ENCODE measurements at places on chromosomes 1 and 21.

DNA sequence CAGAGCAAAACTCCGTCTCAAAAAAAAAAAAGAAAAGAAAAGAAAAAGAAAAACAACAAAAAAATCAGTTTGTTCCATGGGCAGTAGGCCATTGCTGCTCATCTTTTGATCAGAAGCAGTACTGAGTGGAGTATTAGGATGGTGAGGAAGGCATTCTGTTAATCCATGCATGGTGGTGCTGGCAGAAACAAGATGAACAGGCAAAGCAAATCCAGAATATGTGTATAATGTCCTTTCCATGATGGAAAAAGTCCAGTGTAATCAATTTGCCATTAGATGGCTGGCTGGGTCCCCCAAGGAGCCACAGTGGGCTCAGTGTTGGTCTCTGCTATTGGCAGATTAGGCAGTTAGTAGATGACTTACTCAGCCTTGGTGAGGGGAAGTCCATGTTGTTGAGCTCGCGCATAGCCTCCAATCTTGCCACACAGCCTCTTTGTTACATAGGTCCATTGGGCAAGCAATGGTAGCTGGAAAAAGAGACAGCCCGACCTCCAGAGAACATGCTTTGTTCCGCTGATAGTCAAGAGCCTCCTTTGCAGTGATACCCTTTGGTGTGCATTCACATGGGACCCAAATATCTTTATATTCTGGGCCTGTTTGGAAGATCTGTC, 23.3 kb downstream of the H3-3A start:
- DNase-seq, result no peak

DNA sequence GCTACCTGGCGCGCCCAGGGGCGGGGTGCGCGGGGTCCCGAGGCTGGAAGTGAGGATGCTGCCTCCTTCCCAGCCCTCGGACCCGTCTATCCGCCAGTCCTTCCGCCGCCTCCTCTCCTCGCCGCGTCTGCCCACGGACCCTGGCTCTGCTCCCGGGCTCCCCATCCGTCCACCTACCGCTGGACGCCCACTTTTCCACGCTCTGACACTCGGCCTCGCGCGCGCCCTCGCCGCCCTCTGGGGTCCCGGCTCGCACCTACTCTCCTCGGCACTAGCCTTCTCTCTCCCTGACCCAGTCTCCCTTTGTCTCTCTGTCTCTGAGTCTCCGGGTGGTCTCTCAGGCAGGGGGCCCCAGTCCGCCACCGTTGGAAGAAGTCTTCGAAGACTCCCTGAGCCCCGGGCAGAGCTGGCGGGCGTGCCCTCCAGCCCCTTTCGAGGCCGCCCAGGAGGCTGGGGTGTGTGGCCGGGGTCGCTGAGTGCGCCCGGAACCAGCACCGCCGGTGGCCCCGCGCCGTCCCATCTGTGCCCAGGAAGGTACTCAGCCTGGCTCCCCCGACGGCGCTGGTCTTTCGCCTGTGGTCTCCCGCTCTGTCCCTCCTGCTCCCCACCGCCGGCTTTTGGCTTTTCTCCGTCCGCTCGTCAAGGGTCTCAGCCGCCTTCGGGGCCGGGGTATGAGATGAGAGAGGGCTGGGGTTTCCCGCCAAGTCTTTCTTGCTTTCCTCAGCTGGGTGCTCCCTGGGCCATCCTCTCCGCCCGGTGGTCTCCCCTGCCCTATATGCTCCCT, 610 bp downstream of the DRAXIN start:
- DNase-seq, result no peak

GRCh38 chr1:203888807-203889251, 27.4 kb downstream of the SNRPE start:
- DNase-seq, result no peak

- DNase-seq, result no peak
Measured at GRCh38 chr1:77926561-77927357, 38.3 kb downstream of the NEXN start.

DNA sequence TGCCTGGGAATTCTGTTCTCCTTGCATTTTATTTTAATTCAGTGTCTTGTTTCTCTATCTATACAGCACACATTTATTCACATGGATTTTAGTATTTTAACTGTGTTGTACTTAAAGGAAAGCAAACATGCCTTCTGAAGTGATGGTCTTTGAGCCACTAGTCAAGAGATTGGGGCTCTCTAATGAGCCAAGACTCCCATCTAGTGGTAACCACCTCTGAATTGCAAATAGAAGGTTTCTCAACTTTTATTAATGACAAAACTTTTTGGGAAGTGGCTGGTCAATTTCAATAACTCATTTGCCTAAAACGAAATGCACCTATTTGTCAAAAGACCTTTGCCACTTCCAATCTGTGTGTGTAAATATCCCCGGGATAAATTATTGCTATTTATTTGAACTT, 199.6 kb downstream of the LTN1 start:
- no peak for DNase-seq

DNA sequence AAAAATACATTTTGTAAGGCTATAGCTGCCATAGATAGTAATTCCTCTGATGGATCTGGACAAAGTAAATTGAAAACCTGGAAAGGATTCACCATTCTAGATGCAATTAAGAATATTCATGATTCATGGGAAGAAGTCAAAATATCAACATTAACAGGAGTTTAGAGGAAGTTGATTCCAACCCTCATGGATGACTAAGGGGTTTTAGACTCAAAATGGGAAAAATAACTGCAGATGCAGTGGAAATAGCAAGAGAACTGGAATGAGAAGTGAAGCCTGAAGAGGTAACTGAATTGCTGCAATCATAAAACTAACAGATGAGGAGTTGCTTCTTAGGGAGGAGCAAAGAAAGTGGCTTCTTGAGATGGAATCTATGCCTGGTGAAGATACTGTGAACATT, 230.8 kb downstream of the KCTD3 start:
- DNase-seq, result no peak

GRCh38 chr1:32014199-32014947, 705 bp downstream of the KHDRBS1 start:
- DNase-seq, result peak; percentile 8

GRCh38 chr1:152165286-152166077, 6.5 kb upstream of the RPTN start:
- no peak for DNase-seq

DNA sequence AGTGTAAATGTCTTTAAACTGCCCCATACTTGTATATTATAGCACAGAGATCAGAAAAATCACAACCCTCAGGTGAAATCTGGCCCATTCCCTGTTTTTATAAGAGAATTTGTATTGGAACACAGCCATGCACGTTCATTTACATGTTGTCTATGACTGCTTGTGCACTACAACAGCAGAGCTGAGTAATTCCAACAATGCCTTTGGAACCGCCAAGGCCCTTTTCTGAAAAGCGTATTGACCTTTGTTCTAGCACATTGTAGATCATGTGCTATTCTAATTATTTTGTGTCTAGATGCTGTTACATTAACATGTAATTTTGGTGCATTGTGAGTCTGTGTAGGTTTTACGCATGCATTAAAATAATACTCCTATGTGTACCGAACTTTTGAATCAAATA, 339.6 kb downstream of the CHRM3 start:
- no peak for DNase-seq

GRCh38 chr1:24154215-24154614, 11.3 kb upstream of the IL22RA1 start:
- DNase-seq, result no peak

DNA sequence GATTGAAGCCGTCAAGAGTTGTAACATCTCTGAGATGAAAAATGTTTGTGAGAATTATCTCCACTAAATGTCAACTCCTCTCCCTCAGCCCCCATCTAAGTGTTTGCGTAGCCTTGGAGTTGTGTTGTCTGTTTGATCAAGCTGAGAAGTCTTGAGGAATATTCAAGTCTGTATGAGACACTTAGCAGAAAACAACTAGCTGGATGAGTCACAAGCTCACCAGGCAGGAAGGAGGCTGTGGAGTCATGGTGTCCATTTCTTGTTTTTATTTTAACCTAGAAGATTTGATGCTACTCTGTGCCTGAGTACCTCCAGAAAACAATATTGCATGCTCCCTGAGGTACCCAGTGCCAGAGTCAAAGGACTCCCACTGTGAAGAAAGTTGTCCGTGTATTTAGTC, 211.6 kb upstream of the PLXNA2 start:
- no peak for DNase-seq

- DNase-seq, result no peak
Measured at GRCh38 chr1:9316512-9316911, 23.8 kb downstream of the SPSB1 start.

DNA sequence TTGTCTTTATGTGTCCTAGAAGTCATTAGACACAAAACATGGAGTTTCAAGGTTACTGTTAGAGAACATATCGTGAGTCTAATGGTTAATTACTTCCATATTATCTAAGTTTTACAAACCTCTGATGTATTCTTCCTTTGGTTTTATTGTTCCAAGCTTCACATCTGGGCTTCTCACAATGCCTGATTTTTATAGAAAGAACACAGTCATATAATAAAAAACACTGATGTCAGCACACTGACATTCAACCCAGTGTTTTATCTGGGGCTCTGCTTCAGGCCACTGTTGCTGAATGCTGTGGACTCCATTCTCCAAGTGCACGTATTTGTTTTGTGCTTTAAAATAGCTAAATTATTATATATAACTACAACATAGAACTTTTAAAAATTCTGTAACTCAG, 232.9 kb downstream of the SMYD3 start:
- DNase-seq, result no peak

- no peak for DNase-seq
Measured at GRCh38 chr1:232923739-232924386, 26.5 kb upstream of the NTPCR start.

DNA sequence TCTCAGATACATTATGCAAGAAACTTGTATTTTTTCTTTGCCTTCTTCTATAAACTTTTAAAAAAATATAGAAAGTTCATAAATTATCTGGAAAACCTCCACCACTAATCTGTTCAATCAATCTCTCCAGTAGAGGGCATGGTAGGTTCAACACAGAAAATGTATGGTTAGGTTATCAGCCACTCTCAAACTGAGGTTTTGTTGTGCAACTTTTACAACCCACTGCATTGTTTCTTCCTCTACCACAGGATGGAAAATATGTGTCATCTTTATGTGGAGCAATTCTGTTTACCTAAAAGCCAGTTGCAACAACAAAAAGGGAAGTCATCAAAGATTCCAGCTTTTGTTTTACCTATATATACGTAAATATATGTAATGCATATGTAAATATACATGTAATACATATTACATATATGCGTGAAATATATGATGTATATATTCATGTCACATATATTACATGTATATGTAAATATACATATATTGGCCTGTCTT, 3.0 kb upstream of the RGS2 start:
- no peak for DNase-seq

DNA sequence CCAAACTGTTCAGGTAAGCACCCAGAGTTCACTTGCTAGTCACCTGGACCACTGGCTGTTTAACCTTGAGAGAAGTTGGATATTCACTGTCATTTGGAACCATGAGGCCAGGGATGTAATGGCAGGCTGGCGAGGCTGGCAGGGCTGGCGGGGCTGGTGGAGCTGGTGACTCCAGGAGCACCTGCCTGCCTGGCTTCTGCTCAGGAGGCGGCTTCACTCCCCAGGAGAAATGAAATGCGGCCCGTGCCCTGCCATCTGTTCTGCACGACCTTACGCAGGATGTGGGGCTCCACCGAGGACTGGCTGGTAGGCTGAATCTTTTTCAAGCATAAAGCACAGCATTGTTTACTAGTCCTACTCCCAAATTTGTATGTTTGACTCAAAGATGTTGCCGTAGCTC, 22.7 kb upstream of the MX1 start:
- no peak for DNase-seq

DNA sequence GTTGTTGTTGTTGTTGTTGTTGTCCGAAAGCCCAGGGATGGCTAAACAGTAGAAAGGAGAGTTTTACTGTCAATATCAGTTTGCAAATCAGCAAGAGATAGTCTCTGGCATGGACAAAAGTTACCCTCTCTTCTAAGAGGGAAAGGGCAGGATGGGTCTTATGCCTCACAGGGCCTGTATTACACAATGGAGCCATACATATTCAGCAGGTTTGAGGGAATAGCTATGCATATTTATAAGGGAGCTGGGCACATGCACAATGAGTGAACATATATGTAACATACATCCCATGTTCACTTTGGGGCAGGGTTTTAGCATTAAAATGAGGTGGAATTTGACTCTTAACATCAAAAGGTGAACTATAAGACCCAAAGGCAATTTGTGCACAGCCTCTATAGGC, 84.4 kb upstream of the PGBD5 start:
- DNase-seq, result no peak

DNA sequence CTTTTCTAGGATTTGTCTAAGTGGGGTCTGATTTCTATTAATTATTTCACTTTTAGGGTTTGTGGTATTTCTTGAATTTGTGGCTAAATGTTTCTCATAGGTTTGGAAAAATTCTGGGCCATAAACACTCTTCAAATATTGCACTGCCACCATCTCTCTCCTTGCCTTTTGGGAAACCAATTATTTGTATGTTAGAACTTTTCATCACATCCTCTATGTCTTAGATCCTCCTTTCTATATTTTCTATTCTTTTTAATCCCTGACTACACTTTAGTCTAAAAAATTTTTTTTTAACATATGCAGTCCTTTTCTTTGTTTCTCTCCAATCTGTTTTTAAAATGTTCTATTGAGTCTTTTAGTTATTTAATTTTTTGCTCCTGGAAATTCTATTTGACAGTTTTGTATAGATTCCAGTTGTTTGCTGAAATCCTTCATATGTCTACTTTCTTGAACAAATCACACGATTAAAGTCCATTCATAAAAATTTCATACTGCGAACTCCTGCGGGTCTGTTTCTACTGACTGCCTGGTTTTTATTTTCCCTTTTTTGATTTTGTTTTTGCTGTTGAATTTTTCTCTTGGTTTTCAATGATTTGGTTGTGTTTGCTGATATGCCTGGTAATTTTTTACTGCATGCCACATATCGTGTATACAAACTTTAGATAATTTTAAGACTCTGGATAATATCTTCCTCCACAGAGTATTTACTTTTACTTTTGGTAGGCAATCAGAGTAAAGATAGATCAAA, 143.1 kb downstream of the COQ8A start:
- no peak for DNase-seq

DNA sequence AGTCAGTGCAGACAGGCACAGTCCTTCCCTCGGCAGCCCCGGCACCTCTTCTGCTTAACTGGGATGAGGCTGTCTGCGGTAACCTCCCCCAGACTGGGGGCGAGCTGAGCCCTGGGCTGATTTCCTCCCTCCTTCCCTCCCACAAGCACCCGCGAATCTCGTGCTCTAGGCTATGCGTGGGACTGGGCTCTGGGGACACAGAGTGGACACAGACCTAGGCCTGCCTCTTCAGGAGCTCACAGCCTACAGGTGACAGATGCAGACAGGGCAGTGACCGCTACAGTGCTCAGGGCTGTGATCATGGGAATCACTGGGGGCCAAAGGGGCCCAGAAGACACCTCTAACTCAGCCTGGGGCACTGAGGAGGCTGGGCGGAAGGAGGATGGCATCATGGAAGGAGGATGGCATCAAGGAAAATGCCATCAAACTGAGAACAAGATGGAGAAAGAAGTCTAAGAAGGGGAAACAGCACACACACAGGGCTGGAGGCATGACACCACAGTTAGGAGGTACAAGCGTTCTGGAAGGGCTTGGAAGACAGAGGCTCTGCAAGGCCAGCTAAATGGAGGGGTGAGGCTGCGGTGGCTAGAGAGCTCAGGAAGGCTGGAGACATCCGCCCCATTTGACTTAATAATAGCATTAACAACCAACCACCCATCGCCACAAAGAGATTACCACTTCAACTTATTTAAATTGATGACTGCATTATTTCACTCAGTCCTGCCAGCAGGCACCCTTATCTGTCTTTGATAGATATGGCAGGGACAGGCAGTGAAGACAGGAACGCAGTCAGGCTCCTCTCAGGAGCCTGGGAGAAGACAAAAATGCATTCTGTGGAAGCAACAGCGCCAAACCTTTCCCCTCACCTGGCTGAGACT, 4.2 kb downstream of the TTC39A start:
- DNase-seq, result no peak
